ENCODE measurements at places on chromosomes 6 and 20. TPM values are rescaled to one million over a fixed set of nuclear protein-coding genes. Genes with fewer than 3 reads are reported as not detected.

The SFTA2 gene
- not detected for total RNA-seq

The C6orf141 gene
- 28.1 TPM for total RNA-seq

The CST2 gene
- not detected for total RNA-seq

The HUS1B gene
- total RNA-seq = 0.99 TPM

The FOXC1 gene
- total RNA-seq = 7.9 TPM

The FAM210B gene
- total RNA-seq = 61.2 TPM

The FOXQ1 gene
- not detected for total RNA-seq

The SUMO4 gene
- 1.4 TPM for total RNA-seq

The SLC22A3 gene
- 0.70 TPM for total RNA-seq

Measured in glomerular endothelial cell (primary cell).